ENCODE measurements at places on chromosomes 3 and 15. TPM values are rescaled to one million over a fixed set of nuclear protein-coding genes. Genes with fewer than 3 reads are reported as not detected.

GRCh38 chr3:158845765-158846350, 44.0 kb downstream of the MFSD1 start:
- ATAC-seq, result no peak

DNA sequence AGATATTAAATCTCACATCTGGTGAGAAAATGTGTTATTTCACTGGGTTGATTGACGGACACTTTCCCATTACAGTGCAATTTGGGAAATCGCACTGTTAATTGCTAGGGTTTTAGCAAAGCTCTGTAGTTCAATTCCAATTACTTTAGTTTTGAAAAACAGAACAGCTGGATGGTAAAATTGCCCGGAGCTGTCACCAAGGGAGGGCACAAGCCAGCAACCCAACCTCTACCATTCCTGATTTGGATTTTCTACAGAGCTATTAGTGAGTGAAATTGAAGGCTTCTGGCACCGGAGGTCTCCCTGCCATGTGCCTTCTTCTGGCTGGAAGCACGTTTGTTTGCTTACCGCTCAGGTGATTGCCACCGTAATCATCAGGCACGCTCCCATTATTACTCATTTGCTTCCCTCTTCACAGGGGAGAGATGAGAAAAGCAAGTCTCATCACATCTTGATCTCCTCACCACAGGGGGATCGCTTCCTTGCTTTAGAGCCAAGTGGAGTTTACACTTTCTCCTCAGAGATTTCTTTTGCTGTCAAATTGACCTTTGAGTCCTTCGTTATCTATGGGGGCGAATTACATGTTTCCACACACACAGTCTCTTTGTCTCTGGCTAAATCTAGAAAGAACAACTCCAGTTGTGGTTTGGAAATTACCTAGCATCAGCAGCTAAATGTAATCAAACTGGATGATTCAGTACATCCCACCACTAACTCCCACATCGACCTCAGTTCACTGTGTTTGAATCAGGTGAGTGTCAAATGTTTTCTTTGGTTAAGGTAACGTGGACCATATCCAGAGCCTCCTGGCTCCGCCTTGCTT, 421.7 kb upstream of the GOLIM4 start:
- ATAC-seq, result no peak

DNA sequence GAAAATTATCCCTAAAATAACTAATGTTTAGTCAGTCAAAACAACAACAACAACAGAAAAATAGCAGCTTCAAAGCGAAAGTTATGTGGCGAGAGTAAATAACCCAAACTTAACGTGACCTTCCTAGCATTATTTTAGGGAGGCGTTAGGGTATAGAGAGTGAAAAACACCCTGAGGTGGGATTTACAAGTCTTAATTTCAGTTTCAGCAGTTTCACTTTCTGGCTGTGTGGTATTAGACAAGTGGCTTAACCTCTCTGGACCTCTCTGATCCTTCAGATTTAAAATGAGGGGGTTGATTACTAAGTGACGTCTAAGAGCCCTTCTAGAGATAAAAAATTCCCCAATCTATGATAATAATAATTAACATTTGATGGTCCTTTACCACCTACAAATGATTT, 291.2 kb downstream of the ZBTB20 start:
- ATAC-seq, result no peak

GRCh38 chr3:11803977-11804892, 42.5 kb downstream of the TAMM41 start:
- no peak for ATAC-seq

- ATAC-seq, result no peak
Measured at GRCh38 chr15:43735416-43735815, 10.8 kb upstream of the PDIA3 start.

DNA sequence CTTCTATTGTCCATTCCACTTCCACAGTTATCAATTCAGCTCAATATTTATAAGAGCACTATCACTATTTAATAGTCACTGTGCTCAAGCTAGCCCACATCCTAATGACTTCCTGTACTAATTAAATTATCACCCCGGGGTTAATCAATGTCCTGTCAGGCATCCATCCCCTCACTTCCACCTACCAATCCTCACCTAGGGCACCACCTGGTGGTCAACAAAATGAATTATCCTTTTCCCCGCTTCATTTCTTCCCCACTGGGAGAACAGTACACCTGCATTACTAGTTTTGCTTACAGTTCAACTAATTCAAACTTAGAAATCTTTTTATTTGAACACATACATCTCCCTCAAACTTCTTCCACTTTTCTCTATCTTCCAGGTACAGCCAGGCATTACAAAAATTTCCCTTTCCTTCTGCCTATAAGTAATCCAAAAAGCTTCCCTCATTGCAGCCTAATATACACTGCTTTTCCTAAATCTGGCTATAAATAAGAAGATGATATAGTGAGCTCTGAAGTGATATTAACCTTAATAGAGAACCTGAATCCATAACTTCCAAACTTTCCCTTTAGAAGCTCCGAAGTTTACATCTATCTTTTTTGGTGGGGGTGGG, 68.5 kb downstream of the TMCC1 start:
- no peak for ATAC-seq

- no peak for ATAC-seq
Measured at GRCh38 chr3:167406876-167407492, 26.9 kb upstream of the ZBBX start.

DNA sequence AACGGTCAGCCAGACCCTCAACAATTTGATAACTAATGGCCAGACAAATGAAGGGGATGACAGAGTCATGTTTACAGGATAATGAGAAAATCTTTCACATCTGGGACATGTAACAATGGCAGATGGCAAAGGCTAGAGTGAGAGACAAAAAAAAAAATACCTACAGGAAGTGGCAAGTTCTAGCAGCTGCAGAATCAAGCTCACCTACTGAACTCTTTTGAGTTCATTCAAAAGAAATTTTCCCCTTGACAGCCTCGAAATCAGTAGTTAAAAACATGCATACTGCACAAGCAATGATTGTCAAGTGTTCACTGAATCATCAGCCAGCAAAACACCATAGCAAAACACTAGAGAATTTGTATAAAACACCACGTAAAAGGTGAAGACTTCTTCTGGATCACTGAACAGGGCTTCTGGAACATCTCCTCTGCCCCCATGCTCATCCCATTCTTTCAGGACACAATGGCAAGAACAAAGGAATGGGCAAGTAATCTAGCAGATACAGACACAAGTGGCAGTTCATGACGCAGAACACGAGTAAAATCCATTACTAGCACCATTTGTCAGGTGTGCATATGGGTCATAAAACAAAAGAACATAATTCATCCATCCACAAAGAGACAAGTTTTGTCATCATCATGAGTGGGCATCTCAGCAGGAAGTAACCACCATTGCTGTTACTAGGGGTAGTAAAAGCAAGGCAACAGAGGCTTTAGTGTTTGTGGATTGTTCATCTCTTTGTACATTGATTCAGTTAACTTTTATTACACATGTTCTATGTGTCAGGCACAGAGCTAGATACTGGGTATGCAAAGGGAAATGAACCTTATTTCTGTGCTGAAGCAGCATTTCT, 13.8 kb upstream of the KCNMB2 start:
- no peak for ATAC-seq

GRCh38 chr3:197399486-197399885, 101.1 kb upstream of the DLG1 start:
- ATAC-seq, result no peak

DNA sequence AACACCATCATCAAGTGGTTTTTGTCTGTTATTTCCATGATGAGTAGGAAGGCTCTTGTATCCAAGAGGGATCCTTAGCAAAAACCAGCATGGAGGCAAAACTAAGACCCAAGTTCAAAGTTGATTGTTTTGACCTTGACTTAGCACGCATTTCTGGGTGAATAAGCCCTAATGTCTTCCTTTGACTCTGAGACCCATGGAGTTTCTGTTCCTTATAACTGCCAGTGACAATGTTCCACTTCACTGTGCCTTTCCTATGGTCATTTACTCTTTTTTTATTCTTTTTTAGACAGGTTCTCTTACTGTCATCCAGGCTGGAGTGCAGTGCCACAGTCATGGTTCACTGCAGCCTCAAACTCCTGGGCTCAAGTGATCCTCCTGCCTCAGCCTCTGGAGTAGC, 118.2 kb upstream of the MRPL3 start:
- no peak for ATAC-seq

DNA sequence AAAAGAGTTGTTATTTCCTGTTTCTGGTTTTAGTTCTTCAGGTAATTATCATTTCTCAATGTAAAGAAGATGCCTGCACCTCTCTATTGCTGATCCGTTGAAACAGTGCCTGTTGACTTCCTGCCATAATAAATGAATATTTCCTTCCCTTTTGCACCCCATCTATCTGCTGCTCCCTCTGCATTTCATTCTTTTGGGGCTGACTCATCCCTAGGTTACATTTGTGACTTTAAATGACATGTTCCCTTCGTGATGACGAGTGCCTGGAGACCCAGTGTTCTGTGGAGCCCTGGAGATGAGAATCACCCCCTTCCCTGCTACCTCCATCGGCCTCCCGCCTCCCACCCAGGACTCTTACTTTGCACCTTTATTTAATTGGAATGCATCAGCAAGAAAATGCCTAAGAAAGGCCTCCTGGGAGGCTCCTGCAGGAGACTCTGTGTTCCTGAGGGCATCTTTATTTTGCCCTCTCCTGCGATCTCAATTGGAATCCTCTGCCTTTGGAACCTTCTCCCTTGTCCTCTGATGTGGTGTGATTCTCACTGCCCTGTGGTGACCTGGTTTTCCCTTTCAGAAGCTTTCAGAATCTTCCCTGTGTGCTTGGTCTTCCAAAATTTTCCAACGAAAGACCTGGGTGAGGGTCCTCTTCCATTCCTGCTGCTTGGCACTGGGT, 13.7 kb downstream of the LRRK1 start:
- ATAC-seq, result no peak

DNA sequence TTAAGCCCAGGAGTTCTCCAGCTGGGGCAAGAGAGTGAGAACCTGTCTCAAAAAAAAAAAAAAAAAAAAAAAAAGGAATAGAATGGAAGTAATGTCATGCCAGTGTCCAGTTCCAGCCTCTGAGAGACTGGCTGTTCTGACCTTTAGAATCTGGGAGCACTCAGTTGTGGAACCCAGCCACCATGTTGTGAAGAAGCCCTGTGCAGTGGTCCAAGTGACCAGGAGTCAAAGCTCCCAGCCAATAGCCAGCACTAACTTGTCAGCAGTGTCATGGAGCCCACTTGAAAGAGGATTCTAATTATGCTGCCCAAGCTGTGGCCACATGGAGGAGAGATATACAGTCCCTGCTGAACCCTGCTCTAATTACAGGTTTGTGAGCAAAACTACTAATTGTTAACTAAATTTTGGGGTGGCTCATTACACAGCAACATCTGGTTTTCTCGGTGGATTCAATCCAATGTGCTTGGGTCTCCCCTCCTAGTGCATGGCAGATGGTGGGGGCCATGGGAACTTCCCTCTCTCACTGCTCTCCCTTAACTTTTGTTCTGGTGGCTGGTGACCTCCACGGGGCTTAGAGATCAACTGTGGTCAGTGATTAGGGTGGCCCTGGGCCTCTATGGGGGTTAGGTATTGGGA, 55.5 kb downstream of the CLEC3B start:
- ATAC-seq, result no peak

GRCh38 chr3:156787001-156787400, 39.2 kb upstream of the LEKR1 start:
- ATAC-seq, result no peak

The ZNF662 gene
- 18.2 TPM for total RNA-seq

The NGLY1 gene
- total RNA-seq, result 26.7 TPM

The ACTC1 gene
- total RNA-seq, result 24.2 TPM

The CFAP100 gene
- not detected for total RNA-seq

The KIF15 gene
- 0.72 TPM for total RNA-seq

The KBTBD13 gene
- total RNA-seq, result not detected

The DCBLD2 gene
- total RNA-seq, result 57.5 TPM

The CCDC39 gene
- total RNA-seq, result not detected

Data from gastroesophageal sphincter (tissue), 4 donors.